ENCODE measurements at places on chromosomes 13 and 19.

DNA sequence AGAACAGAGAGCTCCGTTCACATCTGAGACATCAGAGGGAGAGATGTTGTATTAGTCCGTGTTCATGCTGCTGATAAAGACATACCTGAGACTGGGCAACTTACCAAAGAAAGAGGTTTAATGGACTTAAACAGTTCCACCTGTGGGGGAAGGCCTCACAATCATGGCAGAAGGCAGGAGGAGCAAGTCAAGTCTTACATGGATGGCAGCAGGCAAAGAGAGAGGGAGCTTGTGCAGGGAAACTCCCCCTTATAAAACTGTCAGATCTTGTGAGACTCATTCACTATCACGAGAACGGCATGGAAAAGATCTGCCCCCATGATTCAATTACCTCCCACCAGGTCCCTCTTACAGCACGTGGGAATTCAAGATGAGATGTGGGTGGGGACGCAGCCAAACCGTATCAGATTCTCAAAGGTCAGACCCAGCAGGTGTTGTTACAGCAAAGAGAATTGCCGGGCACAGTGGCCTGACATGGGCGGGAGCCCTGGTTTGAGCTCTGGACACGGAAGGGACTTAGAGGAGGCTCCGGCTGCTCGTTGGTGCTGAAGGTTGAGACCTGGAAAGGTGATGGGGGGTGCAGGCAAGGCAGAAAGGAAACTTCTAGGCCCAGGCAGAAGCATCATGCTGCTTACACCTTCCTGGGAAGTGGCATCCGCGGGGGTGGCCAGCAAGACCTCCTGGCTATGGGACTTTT lies 33.1 kb downstream of the PEX11G start:
- no peak for DNase-seq

- no peak for DNase-seq
Measured at GRCh38 chr13:33446821-33447725, 161.5 kb upstream of the STARD13 start.

DNA sequence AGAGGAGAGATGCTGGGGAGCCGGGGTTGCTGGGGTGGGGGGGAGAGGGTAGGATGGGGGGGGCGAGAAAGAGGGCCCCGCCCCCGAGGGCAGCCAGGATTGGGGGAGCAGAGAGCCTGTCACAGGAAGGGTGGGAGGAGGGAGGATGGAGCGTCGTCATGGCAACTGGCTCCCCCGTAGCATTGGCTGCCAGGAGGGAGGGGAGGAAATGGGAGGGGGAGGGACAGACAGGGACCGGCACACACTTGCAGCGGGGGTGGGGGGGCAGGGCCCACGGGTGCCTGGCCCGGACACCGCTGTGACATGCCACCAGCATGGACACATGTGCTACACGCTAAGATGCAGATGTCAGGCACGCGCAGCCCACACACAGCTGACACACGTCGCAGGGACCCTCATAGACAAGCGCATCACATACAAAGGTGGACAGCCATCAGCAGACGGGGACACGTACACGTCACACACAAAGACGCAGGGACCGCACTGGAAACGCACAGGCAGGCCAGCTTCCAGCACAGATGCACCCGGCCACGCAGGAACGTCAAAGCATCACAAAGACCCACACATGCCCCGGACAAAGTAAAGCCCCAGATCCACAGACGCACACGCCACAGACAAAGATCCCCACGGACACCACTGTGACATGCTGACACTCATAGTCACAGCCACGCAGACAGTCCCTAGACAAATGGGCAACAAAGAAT lies at the start of gene LMTK3:
Gene LMTK3 (minus strand): TSS at position 36 of the 704 bp plus-strand sequence. CDS start 259 bp downstream, outside the sequence.
- DNase-seq, result peak; percentile 76

DNA sequence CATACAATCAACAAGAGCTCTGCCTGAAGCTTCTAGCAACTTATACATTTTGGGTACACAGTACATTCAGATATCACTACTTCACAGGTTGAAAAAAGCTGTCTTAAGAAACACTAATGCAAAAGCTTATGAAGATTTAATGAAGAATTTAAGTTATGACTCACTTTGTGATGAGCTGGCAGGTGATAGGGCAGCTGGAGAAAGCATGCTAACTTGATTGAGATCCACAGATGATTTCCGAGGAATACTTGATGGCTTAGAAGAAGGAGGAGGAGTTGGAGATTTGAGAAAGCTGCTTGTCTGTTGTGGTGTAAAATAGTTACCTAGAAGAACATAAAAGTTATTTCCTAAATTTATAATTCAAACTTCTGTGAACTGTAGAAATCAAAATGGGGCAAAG lies 23.3 kb downstream of the EXOSC8 start:
- no peak for DNase-seq

- DNase-seq, result no peak
Measured at GRCh38 chr19:41853344-41853743, 6.7 kb upstream of the RPS19 start.

GRCh38 chr13:114090476-114090875 lies 41.9 kb downstream of the RASA3 start:
- no peak for DNase-seq

- DNase-seq, result no peak
Measured at GRCh38 chr19:14337510-14337909, 43.7 kb upstream of the ADGRE5 start.

DNA sequence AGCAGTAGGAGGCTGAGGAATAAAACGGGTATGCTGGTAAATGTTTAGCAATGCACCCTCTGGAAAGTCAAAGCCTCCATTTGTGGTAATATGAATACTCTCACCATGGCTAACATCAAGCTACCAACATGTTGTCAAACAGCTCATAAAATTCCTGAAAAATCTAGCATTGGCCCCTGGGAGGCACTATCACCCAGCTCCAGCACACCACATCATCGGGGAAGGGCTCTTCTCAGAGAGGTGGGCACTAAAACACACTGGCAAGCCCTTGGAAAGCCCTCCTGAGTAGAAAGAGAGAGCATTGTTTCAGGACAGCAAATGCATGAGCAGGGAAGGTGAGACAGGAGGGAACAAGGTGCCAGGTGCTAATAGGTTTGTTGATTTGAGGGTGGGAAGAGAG lies 53.9 kb upstream of the FLT1 start:
- DNase-seq, result no peak

GRCh38 chr13:90898811-90899210 lies 448.7 kb upstream of the MIR17HG start:
- DNase-seq, result no peak

- DNase-seq, result no peak
Measured at GRCh38 chr13:50444726-50445125, 398.8 kb downstream of the DLEU7 start.

GRCh38 chr19:33731881-33732280 lies 64.8 kb upstream of the KCTD15 start:
- DNase-seq, result no peak

GRCh38 chr13:51360489-51360888 lies 21.0 kb downstream of the SERPINE3 start:
- DNase-seq, result no peak

DNA sequence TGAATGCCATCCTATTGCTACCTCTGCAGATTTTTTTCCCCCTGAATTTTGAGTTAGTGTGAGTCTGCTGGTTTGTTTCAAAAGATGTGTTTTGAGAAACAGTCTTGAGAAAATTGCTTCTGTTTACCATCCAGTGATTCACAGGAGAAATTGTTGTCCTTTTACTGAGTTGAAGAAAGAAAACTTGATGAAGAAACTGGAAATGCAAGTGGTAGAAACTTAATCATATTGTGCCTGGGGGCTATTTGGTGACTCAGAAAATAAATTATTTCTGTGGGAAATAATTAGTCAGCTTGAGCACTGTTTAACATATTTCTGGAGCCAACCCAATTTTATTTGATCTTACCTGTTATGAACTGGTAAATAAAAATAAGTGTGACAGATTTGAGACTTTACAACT lies 35.4 kb downstream of the PAN3 start:
- DNase-seq, result no peak

GRCh38 chr19:32673573-32673972 lies 1.4 kb downstream of the ANKRD27 start:
- DNase-seq, result no peak

GRCh38 chr19:11180346-11180745 lies 17.0 kb downstream of the KANK2 start:
- no peak for DNase-seq

GRCh38 chr13:51311231-51311630 lies 28.3 kb upstream of the SERPINE3 start:
- no peak for DNase-seq

DNA sequence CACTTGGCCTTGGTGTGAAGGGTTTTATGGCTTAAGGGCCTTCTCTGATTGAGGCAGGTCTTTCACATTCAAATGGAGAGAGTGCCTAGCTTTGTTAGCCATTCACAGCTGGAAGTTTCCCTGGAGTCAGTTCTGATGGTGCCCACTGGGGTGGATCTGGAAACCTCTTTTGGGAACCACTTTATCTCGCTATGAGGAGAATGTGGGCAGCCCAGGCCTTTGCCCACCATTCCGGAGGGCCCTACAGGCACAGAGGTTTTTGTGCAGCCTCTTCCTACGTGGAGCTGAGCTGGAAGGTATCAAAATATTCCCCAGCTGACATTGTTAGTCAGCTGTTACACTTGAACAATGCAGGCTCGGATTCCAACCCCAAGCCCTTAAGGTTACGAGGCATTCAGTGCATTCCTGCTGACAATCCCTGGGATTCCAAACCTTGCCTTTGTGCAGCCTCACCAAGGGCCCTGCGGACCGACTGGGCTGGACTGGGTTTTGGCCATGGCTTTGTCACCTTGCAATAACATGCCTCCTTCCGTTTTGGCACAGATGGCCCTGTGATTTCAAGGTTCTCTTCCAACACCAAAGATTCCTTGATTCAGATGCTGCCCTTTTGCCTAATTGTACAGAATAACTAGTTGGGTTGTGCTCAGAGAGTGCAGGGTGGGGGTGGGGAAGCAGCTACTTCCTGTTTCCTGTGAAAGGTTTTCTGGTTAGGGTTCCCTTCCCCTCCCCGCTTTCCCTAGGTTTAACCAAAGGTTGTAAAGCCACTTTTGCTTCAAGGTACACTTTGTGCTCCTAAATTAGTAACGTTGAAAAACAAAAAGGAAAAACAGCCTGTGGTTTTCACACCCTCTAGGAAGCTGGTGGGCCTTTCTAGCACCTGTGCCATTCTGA lies 27.0 kb downstream of the SAE1 start:
- DNase-seq, result no peak

GRCh38 chr13:32191452-32191998 lies 123.6 kb downstream of the ZAR1L start:
- DNase-seq, result no peak

- DNase-seq, result no peak
Measured at GRCh38 chr13:94345374-94346195, 133.9 kb downstream of the DCT start.

DNA sequence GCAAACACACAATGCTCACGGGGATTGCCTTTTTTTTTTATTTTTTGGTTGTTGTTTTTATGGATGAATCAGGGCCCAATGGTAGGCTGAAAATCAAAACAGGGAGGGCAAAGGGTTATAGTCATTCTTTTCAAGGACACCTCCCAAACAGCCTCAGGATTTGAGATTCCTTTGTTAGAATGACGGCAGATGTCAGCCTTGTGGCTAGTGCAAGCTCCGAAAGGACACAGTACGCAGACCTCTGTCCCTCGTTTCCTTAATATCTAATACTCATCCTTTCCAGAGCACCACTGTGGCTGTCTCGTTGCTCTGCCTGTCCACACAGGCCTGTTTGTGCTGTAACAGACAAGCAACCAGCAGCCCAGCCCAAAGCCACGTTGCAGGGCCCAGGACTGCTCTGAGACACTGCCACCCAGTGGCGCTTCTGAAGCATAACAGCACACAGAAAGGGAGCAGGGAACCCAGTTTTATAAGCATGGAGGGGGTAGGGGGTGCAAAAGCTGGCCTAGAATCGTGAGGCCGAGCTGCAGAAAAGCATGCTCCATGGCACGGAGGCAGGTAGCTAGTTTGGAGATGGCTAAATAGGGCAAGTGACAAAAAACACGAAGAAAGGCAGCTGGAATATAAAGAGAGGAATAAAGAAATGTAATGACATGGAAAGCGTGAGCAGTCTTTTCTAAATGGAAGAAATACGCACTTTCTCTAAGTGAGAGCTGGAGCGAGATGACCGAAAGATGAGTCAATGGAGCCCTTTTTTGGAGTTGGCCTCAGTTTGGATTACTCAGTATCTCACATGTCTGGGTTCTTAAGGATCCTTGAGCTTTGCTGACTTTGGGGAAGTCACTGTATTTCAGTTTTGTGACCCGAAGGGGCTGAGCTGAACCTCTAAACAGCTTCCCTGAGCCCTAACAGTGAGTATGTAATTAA lies 40.7 kb upstream of the MEDAG start:
- DNase-seq, result peak; percentile 8

DNA sequence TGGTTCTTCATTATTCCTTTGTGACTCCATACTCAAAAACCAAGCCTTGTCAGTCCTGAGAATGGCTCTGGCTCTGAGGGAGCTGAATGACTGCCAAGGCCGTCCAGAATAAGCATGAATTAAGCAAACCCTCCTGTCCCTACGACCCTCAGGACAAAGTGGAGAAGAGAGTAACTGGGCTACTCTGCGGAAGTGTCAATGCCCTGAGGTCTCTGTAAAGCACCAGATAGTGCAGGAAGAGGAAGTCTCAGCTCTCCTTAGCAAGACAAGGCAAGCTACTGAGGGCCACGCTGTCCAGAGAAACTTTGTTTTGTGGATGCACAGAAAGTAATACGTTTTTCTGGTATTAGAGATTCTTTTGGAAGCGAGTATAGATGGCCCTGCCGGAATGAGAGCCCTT lies 94.1 kb downstream of the RNASEH2B start:
- no peak for DNase-seq

- DNase-seq, result no peak
Measured at GRCh38 chr19:49851456-49852259, 699 bp downstream of the PTOV1 start.

DNA sequence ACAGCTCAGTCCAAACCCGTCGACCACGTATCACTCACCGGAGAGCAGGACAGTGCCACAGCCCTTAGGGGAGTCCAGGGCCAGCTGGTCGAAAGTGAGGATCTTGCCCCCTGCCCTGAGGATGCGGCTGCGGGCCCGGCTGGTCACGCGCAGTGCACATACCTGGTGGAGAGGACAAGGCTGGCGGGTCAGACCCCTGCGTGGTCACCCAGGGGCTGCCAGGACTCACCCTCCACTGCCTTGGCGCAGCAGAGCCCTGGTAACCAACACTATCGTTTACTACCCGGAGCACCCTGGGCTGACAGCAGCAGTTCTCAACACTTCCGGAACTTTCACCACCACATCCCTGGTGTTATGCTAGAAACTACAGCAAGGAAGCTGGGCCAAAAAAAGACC lies 1.2 kb upstream of the FAM83E start:
- DNase-seq, result no peak

GRCh38 chr13:37752146-37752545 lies 117.4 kb downstream of the TRPC4 start:
- no peak for DNase-seq

DNA sequence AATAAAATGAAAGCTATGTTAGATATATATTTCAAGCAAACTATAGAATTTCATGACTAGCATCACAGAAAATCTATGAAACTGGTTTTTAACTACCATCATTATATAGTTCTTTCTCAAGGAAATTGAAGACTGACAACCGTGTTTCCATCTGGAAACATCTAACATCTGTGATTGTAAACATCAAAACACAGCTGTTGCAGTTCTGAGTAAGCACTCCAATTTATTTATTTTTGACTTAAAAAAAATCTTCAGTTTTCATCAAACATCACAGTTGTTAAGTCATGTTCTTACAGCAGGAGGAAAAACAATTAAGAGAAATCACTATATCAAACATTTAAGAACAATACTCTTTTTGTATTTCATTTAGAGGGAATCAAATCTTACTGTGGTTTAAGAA lies 1653.0 kb upstream of the MIR17HG start:
- DNase-seq, result no peak

- no peak for DNase-seq
Measured at GRCh38 chr13:110483386-110483968, 78.0 kb downstream of the RAB20 start.
